Activated CD4-positive, alpha-beta T cell treated with anti-CD3 and anti-CD28 coated beads, Interleukin-2, amount 10 ng/mL, durations not matched to agents 7 days and 5 days (primary cell): ENCODE measurements at places on chromosomes 7 and 10. TPM values are rescaled to one million over a fixed set of nuclear protein-coding genes. Genes with fewer than 3 reads are reported as not detected.
A peak's percentile ranks its signal among the peaks of the same experiment; 100 is the strongest.

GRCh38 chr10:71729161-71729636 lies 9.6 kb upstream of the C10orf105 start:
- no peak for DNase-seq
- peak overlapping the region; percentile 98 for H3K27ac ChIP-seq
- no peak overlapping the region for H3K4me3 ChIP-seq
- no peaks in the 10 kb centered on the region for H3K27me3 ChIP-seq
- peaks cover 92% of the 10 kb centered on the region for H3K4me1 ChIP-seq

DNA sequence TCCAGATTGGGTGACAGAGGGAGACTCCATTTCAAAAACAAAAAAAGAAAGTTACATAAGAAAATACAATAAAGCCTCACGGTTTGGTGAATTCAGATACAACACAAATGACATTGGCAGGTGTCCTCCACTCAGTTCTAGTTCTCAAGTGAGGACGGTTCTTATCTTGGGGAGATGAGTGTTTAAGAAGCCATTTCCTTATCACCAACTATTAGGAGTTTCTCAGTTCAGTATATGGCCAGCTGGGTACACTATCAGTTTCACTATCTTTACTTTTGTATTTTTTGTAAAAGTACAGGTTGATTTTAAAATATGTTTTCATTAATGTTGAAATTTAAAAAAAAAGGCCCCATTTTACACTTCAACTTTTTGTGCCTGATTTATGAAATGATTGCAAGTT lies 36.6 kb upstream of the NEBL start:
- no peak overlapping the region for H3K27ac ChIP-seq
- H3K36me3 ChIP-seq, result no peaks in the 10 kb centered on the region
- H3K4me3 ChIP-seq, result no peak overlapping the region
- H3K4me1 ChIP-seq, result no peaks in the 10 kb centered on the region
- H3K27me3 ChIP-seq, result no peaks in the 10 kb centered on the region

The JAZF1 gene
- 7.6 TPM for total RNA-seq

The STARD3NL gene
- 22.9 TPM for total RNA-seq

The XRCC2 gene
- 14.6 TPM for total RNA-seq
